SK-N-SH (cell line): ENCODE measurements at places on chromosomes 16 and 17.

- DNase-seq, result no peak
These were observed 4.6 kb downstream of the KRT39 start for GRCh38 chr17:40962059-40962561.

GRCh38 chr16:78629173-78629572, 529.7 kb downstream of the WWOX start:
- no peak for DNase-seq

GRCh38 chr16:5041600-5042133, 7.9 kb upstream of the NAGPA start:
- no peak for DNase-seq

GRCh38 chr16:87648236-87648635, 45.9 kb downstream of the JPH3 start:
- DNase-seq, result peak; percentile 52

DNA sequence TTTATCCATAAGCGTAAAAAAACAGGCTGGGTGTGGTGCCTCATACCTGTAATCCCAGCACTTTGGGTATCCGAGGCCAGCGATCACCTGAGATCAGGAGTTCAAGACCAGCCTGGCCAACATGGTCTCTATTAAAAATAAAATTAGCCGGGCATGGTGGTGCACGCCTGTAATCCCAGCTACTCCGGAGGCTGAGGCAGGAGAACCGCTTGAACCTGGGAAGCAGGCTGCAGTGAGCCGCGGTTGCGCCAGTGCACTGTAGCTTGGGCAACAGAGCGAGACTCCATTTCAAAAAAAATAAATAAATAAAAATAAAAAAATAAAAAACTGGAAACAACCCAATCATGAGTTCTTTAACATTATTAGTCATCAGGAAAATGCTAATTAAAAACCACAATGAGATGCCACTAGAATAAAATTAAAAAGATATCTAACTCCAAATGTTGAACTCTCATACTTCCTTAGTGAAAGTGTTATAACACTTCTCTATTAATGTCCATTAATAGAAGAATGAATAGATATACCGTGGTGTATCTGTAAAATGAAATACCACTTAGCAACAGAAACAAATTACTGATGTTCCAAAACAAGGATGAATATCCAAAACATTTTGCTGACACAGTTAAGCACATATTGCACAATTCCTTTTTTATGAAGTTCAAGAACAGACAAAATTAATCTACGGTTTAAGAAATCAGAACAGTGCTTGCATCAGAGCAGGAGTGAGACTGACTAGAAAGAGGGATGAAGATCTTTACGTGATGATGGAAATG, 13.1 kb downstream of the MPHOSPH6 start:
- DNase-seq, result no peak

DNA sequence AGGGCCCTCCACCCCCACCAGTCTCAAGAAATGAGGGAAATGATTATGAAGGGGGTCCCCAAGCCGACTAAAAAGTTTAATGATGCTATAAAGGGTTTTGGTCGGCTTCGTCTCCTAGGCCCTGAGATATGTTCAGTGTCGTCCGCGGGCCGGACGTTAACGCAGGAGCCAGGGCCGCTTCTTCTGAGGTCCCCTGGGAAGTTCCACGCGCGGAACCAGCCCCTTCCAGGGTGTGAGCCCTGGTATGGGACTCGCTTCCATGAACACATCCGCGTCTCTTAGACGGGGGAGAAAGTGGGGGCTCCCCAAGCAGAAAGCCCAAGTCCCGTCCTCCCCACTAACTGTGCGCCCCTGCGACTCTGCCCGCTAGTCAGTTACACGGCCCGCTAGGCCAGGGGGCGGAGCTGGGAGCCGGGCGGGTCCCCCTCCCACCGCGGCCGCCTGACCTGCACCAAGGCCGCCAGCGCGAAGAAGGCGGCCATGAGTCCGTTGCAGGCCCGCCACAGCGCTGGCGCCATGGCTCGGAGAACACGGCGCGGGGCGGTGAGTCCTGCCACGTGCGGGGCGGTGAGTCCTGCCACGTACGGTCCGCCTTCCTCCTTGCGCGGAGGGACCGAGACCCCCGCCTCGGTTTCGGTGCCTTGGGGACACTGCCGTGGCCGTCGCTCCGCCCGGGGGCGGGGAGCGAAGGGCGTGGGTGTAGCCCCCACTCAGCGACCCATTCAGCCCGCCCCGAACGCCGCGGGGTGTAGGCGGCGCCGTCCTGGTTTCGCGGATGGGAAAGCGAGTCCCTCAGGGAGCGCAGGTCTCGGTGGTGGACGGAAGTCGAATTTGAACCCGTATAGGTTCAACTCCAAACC, at the start of gene TMEM220:
Gene TMEM220 (minus strand): TSS at position 690 of the 860 bp plus-strand sequence. CDS start 172 bp downstream, at position 518.
- DNase-seq, result peak; percentile 87

GRCh38 chr16:48629531-48629930, 19.6 kb upstream of the N4BP1 start:
- DNase-seq, result no peak

DNA sequence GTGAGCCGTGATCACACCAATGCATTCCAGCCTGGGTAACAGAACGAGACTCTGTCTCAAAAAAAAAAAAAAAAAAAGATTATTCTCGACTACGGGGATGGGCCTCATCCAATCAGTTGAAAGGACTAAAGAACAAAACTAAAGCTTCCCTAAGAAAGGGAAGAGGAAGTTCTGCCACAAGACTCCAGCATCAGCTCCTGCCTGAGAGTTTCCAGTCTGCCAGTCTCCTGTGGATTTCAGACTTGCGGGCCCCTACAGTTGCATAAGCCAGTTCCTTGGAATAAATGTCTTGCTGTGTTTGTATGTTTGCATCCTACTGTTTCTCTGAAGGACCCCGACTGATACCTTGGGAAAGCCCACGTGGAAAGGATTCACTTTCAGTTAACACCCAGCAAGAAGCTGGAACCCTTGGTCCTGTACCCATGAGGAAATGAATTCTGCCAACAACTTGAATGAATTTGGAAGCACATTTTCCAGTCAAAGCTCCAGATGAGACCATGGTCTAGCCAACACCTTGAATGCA, 26.3 kb upstream of the FZD2 start:
- no peak for DNase-seq

DNA sequence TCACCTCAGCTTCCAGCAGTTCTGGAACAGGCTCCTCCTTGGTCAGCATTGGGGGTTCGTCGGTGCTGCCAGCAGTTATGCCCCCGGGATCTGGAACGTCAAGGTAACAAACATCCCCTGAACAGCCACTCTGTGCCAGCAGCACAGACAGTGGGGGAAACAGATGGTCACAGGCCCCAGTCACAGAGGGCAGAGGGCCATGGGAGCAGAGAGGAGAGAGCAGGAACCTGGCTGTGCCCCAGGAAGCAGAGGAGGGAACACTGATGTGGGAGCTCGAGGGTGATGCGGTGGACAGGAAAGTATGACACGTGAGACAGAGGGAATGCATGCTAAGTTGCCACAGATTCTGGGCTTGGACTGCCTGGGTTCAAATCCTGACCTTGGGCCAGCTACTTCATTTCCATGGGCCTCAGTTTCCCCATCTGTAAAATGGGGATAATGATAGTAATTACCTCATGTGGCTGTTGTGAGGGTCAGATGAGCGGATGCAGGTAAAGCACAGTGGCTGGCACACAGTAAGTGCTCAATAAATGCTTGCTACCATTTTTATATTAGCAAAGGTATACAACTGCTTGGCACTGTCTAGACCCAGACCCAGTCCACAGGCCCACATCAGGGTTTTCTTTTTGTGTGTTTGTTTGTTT, 4.9 kb downstream of the BCL7C start:
- no peak for DNase-seq

- no peak for DNase-seq
These were observed 545.3 kb downstream of the XYLT1 start for GRCh38 chr16:16925432-16925831.

DNA sequence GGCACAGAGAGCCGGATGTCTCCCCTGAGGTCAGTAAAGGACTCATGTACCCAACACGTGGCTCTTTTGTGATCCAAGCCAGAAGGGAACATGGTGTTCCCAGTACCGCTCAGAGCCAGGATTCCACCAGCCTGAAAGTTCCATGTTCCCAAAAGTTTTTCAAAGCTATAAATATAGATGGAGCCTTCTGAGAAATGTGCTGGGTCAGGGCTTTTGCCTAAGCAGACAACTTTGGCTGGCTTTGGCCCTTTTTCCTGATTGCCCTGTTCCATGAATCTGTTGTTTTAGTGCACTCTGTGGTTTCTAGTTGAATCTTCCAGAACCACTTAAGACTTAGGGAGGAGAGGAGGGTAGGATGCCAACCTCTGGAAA, 128.5 kb upstream of the HS3ST2 start:
- DNase-seq, result no peak

- no peak for DNase-seq
These were observed 50.2 kb downstream of the CDH11 start for GRCh38 chr16:65071433-65072311.

GRCh38 chr16:31430380-31431052, 2.4 kb upstream of the COX6A2 start:
- no peak for DNase-seq

DNA sequence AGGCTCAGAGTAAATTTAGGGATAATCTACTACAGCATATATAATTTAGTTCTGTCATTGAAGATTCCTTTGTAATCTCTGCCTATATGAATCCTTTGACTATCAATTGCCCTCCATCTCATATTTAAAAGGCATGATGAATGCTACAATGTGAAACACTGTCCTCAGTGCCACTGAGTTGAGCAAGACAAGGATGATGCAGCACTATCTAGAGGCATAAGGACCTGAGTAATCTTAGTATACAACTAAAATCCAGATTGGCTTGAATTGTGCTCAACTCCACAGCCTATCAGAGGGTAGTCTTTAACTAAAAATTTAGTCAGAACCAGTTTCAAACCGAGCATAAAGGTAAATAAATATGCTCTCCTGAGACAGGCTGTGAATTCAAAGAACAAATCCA, 11.6 kb upstream of the STRADA start:
- no peak for DNase-seq

DNA sequence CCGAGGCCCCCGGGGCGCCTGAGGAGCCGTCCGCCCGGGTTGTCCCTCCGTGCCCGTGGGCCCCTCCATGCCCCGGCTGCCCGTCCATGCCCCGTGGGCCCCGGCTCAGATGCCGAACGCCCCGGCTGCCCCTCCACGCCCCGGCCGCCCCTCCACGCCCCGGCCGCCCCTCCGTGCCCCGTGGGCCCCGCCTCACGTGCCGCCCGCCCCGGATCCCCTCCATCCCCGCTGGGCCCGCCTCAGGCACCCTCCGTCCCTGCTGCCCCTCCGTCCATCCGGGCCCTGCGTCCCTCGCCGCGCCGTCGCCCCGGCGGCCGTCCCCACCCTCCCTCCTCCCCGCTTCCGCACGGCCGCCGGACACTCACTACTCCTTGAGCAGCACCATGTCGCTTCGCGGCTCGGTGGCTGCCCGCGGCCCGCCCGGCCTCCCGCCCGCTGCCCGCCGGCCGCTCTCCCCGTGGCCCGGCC, 382 bp downstream of the PITPNA start:
- DNase-seq, result peak; percentile 85

- DNase-seq, result no peak
These were observed 69.9 kb downstream of the AKAP1 start for GRCh38 chr17:57154921-57155320.
